ENCODE measurements at places on chromosomes 7 and 10.

DNA sequence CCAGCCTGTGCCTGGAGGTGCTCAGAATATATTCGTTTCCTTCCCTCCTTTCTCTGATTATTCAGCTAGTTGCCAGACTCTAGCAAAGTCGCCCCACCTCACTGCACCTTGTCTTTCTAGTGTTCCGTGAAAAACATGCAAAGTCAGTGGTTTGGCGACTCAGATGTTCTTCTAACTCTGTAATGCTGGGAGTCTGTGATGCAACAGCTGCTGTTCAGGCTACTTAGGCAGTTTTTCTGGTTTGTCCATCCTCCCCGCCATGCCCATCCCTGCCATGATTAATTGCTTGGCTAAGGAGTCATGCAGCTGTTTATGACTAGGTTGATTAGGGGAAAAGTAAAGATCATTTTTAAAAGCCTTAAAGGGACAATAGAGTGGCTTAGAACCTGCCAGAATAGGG, 99.4 kb downstream of the MTPN start:
- peak; percentile 46 for DNase-seq

GRCh38 chr7:18491871-18492270, 3.7 kb upstream of the HDAC9 start:
- no peak for DNase-seq

DNA sequence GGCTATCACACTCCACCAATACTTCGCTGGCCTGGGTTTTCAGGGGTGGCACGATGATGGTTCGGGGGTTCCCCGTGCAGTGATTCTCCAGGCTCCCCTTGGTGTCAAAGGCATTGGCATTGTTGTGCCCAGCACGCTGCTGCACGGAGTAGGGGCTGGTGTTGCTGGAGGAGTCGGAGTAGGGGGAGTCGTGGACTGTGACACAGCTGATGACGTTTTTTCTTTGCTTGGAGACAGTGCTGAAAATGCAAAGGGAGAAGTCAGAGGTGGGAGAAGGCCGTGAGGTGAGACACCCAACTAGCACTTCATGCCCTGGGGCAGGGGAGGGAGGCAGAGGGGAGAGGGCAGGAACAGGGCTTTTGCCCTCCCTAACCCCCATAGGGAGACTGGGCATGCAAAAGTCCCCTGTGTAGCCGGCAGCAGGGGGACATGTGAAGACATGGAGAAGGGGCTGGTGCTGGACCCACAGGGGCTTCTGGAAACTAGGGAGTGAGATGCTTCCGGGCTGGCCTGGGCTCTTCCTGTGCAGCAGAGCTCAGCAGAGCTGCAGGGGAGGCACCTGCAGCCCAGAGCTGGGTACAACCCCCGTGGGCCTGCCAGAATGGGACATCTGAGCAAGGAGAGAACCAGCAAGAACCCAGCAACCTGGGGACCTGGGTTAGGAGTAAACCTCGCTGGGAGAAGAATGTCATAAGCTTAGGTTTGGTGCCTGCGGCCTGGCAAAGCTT, 60.5 kb downstream of the CLEC2L start:
- no peak for DNase-seq

DNA sequence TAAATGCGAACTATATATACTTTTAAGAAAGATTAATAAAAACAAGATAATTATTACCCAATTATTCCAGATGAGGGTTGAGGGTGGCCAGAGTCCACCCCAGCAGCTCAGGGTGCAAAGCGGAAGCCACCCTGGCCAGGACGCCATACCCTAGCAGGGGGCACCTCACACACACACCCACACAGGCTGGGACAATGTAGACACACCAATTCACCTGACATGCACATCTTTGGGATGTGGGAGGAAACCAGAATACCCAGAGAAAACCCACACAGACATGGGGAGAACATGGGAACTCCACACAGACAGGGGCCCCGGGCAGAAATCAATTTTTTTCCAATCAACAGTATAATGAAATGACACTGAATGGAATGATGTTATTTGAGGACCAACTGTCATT, 86.0 kb downstream of the RTKN2 start:
- DNase-seq, result no peak

DNA sequence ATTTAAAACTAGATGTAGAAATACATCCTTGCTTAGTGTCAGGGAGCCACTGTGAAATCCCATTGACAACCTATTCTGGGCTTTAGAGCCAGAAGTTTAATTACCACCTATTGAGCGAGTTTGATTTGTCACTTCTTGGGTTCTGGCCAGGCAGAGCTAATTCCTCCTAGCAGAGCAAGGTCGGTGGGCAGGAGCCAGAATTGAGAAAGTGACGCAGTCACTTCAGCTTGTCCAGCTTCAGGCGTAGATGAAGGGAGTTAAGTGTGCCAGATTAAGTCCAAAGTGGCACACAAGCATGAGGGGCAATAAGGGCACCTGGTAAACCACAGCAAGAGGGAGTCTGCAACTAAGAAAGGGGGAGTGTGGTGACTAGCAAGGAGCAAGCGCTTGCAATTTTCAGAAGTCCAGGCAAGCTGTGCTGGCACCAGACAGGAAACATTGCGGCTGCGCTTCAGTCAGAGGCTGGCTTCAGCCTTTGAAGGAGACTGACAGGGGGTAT, 119.4 kb downstream of the ST7 start:
- DNase-seq, result peak; percentile 74

- no peak for DNase-seq
These were observed 64.0 kb upstream of the CTTNBP2 start for GRCh38 chr7:117937049-117937752.

DNA sequence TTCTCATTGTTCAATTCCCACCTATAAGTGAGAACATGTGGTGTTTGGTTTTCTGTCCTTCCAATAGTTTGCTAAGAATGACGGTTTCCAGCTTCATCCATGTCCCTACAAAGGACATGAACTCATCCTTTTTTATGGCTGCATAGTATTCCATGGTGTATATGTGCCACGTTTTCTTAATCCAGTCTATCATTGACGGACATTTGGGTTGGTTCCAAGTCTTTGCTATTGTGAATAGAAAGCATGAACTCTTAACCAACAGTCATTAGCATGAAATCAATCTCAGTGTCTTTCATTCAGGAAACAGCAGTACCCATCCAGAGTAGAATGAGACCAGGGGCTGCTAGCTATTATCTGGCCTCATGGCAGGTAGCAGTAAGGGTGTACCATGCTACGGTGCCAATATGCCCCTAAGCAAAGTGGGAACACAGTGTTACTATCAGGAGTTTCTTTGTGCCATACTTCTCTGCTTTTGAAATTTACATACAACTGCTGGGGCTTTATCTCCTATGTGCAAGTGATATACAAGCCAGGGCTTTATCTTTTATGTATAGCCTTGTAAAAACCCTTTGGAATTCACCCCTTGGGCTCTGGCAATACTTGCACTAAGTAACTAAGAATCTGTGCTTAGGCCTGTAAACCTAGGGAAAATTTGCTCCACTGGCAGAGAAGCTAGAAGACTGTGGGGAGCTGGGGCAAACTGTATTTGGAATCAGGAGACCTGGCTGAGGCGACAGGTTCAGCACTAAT, 5.4 kb downstream of the PON2 start:
- no peak for DNase-seq

GRCh38 chr7:129266181-129266580, 41.4 kb downstream of the AHCYL2 start:
- no peak for DNase-seq

DNA sequence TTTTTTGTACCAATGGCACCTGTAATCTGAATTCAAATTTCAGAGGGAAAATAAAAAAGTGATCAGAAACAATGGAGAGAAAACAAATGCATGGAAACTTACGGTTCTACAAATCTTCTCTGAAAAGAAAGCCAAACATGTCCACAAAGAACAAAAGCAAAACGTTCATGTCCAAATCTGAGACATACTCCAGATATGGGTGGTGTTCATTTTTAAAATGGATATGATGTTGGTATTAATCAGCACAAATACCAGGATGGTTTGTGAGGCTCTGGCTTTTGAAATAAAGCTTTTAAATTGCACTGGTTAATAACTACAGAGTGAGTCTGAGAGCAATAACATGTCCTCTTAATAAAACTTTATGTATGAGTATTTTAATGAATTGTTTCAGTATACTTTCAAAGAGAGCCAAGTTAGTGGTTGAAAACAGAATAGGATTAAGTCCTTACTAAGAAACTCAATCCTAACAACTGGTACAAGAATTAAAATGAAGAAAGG, 366.4 kb downstream of the INHBA start:
- no peak for DNase-seq

DNA sequence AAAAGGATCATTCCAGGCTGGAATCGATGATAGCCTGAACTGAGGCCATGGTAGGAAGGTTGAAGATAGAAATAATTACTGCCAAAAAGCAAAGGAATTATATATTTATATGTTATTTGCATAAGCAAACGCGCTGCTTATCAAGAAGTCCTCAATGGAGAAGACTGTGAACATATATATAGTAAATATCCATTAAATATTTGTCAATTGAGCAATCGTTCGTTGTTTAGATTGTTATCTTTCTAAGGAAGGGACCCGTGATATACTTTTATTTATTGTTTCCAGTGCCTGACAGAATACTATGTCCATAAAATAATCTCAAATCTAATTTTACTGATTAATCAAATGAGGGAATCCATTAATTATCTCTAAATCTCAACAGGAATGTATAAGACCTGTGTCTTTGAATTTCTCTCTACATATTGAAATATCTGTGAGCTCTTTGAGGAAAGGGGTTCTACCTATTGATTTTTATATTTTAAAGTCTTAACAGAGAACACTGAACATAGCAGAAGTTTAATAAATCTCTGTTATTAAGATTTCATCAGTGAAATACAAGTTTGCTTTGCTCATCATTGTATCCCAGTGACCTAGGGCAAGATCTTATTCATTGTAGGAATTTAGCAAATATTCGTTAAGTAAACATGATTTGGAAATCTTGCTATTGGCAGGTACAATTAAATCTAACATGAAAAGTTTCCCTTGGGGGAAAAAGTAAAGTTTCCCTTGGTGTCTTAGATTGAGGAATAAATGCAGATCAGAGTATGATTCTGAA, 12.0 kb upstream of the HERC4 start:
- no peak for DNase-seq

All from brain microvascular endothelial cell (primary cell).